ENCODE measurements at places on chromosomes 1 and 21. TPM values are rescaled to one million over a fixed set of nuclear protein-coding genes. Genes with fewer than 3 reads are reported as not detected.

The WNT4 gene
- total RNA-seq = 0.20 TPM

The ANKRD34A gene
- total RNA-seq = not detected

The CRYAA gene
- total RNA-seq = not detected

The CCDC185 gene
- total RNA-seq = not detected

The HFM1 gene
- 0.14 TPM for total RNA-seq

The CD101 gene
- total RNA-seq = not detected

The FLVCR1 gene
- 10.3 TPM for total RNA-seq

The FAM151A gene
- not detected for total RNA-seq

The HUNK gene
- 11.2 TPM for total RNA-seq

The XCL2 gene
- total RNA-seq = not detected

The MATN1 gene
- not detected for total RNA-seq

The CCDC30 gene
- 2.6 TPM for total RNA-seq

The PER3 gene
- 12.5 TPM for total RNA-seq

The LGALS8 gene
- total RNA-seq = 33.3 TPM

The FAM72B gene
- 4.3 TPM for total RNA-seq

The SLC25A34 gene
- 0.07 TPM for total RNA-seq

GRCh38 chr1:96361961-96362360, 359.6 kb upstream of the PTBP2 start:
- DNase-seq = no peak

GRCh38 chr1:38370716-38371504, 324.3 kb upstream of the POU3F1 start:
- no peak for DNase-seq

GRCh38 chr1:12387641-12388040, 157.8 kb downstream of the VPS13D start:
- DNase-seq = peak; percentile 18

- peak; percentile 60 for DNase-seq
These were observed 86.1 kb downstream of the FASLG start for GRCh38 chr1:172745014-172745413.

GRCh38 chr1:173280899-173281660, 73.9 kb upstream of the TNFSF4 start:
- DNase-seq = no peak

DNA sequence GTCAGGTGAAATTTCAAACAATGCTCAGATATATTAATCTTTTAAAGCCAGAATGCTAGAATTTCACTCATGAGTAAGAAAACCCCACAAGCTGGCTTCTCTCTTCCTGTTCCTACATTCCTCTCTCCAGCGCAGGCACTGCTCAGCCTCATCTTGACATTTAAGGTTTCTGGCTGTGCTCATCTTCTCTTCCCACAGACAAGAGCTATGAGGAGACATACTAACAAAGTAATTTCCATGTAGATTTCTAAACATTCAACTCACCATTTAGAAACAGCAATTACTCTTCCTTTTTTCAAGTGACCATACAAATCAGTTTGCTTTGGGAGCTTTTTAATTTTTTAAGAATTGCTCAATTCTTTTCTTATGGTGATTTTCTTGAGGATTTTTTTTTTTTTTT, 7.8 kb upstream of the LRRC8D start:
- DNase-seq = no peak

GRCh38 chr1:227726924-227727599, 8.0 kb downstream of the JMJD4 start:
- DNase-seq = no peak

DNA sequence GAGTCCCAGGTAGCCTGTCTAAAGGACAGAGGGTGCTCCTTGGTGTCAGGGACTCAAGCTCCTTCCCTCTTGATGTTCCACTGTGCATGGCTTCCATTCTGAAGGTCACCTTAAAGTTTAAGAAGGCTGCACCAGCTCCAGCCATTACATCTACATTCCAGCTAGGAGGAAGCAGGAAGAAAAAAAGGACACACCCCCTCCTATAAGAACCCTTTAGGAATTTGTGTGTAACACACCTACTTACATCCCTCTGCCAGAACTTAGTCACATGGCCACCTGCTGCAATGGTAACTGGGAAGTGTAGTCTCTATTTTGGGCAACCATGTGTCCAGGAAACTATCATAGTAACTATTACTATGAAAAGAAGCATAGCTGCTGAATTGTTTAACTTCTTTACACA, 161.6 kb upstream of the KLHDC7A start:
- no peak for DNase-seq

- no peak for DNase-seq
These were observed 38.8 kb downstream of the CDCP2 start for GRCh38 chr1:54114001-54114400.

DNA sequence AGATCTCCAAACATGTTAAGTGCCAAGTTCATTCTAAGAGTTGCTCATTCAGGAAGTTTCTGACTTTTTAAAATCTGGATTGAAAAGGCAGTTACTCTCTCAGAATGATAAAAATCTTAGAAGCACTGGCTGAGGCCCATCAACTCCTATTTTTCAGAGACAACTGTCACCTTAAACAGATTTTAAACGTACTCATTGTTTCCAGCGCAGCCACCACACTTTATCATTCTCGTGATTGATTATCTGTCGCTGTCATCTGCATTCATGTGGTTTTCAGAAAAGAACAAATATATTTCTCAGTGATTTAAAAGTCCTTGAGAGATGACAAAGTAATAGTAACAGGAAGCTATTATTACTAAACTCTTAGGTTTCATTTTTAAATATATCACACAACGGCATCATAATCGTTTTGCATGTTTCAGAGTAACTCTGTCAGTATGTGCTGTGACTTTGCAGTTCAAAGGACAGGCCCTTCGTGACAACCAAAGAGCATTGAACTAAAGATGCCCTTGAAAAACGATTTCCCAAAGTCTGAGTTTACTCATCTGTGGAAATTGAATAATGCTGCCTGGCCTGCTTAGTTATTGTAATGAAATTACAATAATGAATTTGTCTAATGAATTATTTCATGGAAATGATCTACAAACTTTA, 14.9 kb upstream of the KCNK1 start:
- DNase-seq = no peak

- no peak for DNase-seq
These were observed at the start of gene CD48 for GRCh38 chr1:160711602-160712311. TSS of gene CD48 (minus strand) at chr1:160711822. CDS start at chr1:160711763, 59 bp downstream.

GRCh38 chr1:111251570-111251969, 24.1 kb downstream of the CHI3L2 start:
- no peak for DNase-seq

DNA sequence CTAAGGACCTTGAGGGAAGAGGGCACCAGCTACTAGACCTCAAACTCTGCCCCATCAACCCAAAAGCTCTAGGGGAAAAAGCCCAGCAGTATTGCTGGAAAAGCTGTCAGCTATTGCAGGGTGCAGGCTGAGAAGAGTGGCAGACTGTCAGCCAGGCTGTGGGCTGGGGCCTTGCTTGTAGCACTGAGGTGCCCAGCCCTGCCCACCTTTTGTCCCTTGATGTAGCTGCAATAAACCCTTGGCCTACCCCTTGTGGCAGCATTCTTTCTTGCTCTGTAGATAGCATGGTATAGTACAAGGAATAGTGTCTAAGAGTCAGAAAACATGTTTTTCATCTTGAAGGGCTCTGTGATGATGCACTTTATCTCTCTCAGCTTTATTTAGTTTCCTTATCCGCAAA, 39.4 kb downstream of the CDC14A start:
- no peak for DNase-seq

GRCh38 chr1:13523780-13524477, 10.1 kb upstream of the LRRC38 start:
- peak; percentile 32 for DNase-seq

GRCh38 chr1:96978901-96979300, 257.3 kb downstream of the PTBP2 start:
- DNase-seq = no peak

GRCh38 chr1:219299420-219299819, 125.7 kb downstream of the LYPLAL1 start:
- DNase-seq = no peak

DNA sequence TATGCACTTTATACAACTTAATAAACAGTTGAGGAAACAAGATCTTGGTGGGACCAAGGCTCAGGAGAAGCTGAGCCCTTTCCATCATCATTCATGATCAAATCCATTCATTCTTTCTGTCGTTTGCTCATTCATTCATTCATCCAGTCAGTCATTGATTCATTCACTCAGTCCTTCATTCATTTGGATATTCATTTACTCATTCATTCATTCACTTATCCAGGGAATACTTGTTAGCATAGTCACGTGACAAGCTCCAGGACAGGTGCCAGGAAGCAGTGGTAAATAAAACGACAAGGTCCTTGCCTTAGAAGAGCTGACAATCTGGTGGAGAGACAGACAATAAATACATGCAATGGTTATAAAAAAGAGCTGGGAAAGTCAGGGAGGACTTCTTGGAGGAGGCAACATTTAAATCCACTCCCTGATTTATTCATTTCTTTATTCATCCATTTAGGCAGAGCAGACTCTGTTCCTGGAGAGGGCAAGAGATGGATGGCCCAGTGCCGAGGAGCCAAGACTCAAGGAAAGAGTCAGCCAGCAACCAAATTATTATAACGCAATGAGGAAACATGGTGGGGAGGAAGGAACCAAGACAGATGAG, 74.1 kb upstream of the CASZ1 start:
- DNase-seq = no peak

DNA sequence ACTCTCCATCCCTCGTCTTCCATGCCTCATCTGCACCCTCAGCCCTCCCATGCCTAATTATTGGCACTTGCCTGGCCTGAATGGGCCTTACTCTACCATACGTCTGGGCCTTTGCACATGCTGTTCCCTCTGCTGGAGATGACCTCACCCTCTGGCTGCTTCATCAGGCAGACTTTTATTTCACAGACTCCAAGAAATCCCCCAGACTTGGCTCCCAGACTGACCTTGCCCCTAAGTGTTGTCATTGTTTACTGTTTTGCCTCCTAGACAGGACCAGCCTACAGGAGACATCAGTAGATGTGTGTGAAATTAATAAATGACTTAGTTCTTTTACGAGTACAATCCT, 5.2 kb upstream of the AHDC1 start:
- DNase-seq = no peak

- peak; percentile 85 for DNase-seq
These were observed 82.1 kb upstream of the DUSP10 start for GRCh38 chr1:221824025-221824424.

DNA sequence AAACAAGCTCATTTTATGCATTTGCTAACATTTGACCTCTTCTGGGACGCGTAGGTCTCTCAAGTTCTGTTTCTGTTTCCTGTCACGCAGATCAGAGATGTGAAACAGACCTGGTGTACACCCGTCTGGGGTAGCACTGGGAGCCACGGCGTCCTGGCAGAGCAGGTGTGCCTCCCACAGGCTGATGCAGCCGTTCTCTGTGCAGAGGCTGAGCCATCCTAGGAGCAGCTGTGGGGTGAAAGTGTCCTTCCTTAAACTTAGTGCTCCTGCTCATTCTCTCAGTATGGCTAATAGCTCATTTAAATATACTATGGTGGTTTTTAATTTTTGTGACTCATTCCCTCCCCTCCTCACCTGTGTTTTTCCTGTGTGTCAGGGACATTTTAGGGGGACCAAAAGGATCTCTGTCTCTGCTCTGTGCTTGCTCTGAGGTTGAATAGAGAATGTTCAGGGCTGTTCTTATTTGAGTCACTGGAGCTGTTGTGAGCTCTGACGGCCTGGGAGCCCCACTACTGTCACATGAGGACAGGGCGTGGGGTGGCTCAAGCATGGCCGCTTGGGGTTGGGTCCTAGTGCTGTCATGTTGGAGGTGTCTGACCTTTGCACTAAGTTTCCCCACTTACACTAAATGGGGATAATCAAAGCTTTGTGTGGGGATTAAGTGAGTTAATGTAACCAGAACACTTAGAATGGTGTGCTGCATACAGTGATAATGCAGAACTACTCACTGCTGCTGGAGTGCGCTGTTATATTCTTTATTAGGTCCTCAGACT, 43.0 kb downstream of the GALNT2 start:
- no peak for DNase-seq

GRCh38 chr21:29675451-29675850, 264.3 kb downstream of the GRIK1 start:
- DNase-seq = no peak

DNA sequence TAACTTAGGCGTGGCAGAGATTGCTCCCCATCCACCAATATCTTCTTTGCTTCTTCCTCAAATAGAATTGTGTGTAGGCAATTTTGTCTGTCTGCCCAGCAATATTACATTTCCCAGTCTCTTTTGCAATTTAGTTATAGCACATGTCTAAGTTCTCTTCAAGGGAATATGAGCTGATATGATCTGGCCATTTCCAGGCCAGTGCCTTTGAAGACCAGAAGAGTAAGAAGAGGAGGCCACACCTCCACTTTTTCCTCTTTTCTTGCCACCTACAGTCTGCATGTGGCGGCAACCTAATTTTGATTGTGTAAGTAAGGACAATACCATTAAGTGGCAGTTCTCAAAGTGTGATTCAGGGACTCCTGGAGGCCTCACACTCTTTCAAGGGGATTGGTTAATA, 6.3 kb upstream of the RSBN1 start:
- DNase-seq = no peak

DNA sequence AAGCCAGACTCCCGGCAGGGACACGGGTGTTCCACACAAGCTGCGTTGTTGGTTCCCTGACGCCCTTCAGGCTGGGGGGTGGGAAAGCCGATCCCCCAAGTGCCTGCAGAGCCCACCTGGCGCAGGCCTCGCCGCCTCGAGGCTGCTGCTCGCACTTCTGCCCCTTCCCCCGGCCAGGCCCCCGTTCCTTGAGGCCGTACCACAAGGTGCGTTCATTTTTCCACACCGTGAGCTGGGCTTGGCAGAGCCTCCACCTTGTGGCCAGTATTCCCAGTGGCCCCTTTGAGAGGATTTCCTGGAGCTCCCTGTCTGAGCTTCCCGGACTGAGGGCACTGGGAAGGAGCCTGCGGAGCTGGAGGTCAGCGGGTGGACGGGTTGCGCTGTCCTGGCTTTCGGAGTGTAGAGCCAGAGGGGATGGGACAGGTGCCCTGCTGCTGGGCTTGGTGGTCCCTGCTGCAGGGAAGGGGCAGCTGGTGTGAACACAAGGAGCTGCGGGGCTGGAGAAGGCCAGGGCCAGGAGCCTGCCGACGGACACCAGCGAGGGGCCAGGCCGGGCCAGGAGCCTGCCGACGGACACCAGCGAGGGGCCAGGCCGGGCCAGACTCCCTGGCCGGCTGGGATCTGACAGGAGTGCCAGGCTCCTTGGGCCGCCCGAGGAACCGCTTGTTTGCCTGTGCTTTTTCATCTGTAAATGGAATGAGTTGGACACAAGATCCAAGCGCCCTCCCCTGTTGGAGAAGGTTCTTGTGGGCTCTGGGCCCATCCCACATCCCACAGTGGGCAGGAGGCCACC, 18.4 kb downstream of the PDXK start:
- DNase-seq = no peak

DNA sequence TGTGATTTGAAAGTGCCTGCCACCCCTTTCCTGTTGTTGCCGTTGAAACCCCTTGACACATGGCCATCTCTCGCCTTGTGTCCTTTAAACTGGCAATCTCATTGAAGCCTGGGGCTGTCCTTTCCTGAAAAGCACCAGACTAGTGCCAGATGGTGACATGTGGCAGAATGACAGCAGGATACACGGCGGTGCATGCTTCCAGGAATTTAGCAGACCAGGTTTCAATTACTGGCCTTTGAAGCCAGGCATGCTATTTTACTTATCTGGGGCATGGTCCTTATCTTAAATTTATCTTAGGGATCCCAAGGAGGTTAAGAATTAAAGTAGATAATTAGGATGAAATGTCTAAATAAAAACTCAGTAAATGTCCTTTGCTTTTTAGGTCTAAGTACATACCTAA, 15.2 kb downstream of the PLPPR4 start:
- DNase-seq = no peak
